Right hindlimb (tissue), 1 donor: ENCODE measurements at places on chromosomes 1 and 21.

GRCh38 chr1:155975375-155976061 lies 2.8 kb downstream of the ARHGEF2 start:
- DNase-seq, result no peak

- no peak for DNase-seq
Measured at GRCh38 chr1:81912383-81912782, 111.6 kb downstream of the ADGRL2 start.

DNA sequence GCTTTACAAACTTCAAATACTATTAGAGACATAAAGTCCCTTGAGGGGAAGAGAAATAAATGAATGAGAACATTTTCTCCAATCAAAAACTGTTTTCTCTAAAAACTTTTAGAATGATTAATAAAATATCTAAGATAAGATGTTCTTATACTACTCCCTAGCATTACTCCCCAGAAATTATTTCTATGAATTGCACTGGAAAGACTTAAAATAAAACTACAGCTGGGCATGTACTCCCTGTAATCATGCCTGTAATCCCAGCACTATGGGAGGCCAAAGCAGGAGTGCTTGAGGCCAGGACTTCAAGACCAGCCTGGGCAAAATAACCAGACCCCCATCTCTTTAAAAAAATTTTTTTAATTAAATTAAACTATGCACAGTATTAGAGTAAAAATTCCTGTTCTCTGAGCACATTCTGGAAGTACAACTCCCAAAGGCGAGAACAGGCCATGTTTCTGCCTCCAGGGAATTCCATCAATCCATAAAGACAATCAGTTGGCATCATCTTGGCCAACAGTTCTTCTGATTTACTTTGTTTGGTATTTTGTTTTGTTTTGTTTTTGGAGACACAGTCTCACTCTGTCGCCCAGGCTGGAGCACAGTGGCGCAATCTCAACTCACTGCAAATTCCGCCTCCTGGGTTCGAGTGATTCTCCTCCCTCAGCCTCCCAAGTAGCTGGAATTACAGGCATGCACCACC lies 77.9 kb downstream of the TGFBR3 start:
- DNase-seq, result no peak

DNA sequence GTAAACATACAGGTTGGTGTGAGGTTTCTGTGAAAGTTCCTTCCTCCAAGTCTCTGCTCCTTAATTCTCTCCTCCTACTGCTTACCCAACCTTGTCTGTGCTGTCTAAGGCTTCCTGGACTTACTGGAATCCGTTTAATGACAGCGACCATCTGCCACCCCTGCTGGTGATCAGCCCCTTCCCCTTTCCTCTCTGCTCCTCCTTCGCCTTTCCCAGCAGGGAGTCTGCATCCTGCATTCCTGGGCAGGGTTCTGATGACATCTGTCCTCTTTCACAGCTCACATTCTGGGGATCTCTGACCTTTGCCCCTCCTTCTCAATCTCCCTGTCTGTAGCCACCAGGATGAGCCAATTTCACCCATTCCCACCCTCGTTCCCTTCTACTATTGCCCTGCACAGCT lies 66.5 kb downstream of the KIRREL1 start:
- DNase-seq, result no peak

DNA sequence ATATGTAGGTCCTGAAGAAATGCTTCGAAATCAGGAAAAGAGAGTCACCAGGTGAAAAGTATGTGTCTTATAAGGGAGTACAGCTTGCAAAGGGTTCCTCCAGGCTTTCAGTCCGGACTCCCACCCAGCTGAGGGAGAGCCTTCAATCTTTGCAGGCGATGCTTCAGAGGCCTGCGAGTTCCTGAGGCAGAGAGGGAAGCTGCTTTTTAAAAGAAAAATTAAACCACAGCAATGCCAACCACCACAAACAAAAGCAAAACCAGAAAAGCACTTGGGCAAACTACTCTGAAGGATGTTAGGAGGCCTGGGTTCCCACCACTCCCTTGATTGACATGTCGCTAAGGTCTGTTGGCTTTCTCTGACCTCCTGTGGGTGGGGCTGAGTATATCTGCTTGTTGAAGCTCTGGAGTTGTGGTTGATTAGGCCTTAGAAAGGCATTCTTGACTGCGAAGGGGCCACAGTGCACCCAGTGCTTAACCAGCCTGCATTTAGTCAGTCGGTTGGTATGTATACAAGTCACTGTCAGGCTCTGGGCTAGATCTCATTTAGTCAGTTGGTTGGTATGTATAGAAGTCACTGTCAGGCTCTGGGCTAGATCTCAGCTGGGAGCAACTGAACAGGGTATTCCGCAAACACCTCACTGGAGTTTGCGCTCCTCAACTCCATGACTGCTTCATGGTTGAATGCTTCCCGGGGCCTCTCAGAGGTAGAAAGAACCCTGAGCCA lies 1.2 kb downstream of the NIPAL3 start:
- no peak for DNase-seq

DNA sequence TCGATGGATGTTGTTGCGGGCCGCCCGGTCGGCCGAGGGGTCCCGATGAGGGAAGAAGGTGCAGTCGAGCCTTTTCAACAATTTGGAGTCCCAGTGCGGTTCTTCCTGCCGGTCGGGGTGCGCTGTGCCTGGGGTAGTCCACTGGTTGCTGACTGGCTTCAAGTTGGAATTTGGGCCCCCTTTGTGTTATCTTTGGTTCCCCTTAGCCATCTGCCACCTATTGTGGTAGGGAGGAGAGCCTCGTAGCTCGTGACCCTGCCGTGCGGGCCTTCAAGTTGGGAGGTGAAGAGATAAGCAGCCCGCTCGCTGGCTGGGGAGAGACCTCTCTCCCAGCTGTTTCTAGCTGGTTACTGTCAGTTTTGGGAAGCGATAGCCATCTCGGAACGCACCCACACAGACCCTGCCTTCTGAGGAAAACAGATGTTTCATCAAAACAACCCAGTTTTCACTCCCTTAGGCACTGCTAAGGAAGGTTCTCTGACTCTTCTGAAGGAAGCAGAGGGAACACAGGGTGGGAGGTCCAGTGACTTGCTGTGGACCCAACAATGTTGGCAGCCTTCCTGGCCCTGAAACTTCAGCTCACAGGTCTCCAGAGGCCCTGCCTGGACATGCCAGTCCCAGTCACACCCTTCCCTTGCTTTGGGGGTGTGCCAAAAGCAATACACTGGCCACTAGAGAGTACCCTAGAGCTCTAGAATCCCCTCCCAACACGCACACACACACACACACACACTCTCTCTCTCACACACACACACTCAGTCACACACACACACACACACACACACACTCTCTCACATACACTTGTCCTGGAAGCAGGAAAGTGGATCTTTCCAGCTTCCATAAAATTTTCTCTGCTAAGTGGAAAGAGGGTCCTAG lies 1.0 kb downstream of the BTG2 start:
- DNase-seq, result peak; percentile 86
